Sciatic nerve (tissue), 2 donors: ENCODE measurements at places on chromosomes 6 and 20. TPM values are rescaled to one million over a fixed set of nuclear protein-coding genes. Genes with fewer than 3 reads are reported as not detected.

Gene UBE3D
- 11.3 TPM for total RNA-seq

Gene TRIM40
- not detected for total RNA-seq

Gene RCAN2
- total RNA-seq = 14.8 TPM

Gene CYP21A2
- 6.1 TPM for total RNA-seq

Gene BTN1A1
- not detected for total RNA-seq
